ENCODE measurements at places on chromosomes 3 and 15.

DNA sequence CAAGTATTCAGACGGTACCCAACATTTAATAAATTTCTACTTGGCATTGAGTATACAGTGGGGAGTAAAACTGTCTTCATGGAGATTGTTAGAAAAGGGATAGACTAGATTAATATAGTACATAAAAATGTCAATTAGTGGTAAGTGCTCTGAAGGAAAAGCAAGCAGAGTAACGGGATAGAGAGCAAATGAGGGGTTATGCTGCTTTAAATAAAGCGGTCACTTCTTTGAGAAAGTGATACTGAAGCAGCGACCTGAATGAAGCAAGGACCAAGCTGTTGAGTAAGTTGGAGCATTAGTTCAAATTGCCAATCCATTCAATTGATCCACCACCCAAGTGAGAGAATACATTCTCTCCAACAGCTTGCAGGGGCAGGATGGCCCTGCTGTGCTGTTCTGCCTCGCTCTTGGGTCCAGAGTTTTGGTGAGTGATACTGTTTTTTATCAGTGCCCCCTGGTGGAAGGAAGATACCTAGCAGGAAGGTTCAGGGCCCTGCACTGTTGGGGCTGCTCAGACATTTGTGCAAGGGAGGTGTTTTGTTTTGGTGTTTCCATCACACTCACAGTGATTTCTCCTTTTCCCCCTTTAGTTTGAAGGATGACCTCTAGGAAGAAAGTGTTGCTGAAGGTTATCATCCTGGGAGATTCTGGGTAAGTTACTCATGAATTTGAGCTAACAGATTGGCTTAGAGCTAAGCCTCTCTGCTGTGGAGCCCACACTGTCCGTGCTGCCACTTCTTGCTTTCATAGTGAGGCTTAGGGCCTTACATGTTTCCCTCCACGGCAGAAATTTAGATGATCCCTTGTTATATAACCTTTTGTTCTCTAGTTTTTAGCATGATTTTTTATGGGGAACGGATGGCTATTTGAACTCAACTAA is 69.0 kb downstream of the RAB7A start:
- DNase-seq, result peak; percentile 56

GRCh38 chr15:70049701-70050301 is 47.9 kb downstream of the TLE3 start:
- DNase-seq, result no peak

GRCh38 chr3:109328202-109328601 is 9.1 kb downstream of the DPPA4 start:
- DNase-seq, result no peak

GRCh38 chr3:153150991-153151390 is 11.0 kb upstream of the RAP2B start:
- no peak for DNase-seq

GRCh38 chr3:49173792-49174170 is 2.4 kb downstream of the KLHDC8B start:
- no peak for DNase-seq

GRCh38 chr3:169966951-169967915 is 626 bp downstream of the SEC62 start:
- peak; percentile 36 for DNase-seq

DNA sequence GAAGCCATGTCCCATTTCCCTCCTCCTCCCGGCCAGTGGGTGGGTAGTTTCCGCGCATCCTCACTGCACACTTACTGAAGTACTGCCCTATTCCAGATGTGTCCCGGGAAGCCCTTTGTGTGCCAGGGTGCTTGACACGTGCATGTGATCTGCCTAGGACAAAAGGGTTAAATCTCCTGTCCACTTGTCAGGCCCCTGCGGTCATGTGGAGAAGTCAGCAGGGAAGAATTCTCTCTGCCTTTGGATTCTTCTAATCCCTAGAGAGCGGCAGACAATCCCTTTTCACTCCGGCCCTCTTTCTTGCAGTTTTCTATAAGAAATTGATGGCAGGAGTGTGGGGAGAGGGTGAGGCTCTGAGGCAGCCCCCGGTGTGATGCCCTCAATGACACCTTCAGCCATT is 19.8 kb downstream of the ST8SIA2 start:
- no peak for DNase-seq

DNA sequence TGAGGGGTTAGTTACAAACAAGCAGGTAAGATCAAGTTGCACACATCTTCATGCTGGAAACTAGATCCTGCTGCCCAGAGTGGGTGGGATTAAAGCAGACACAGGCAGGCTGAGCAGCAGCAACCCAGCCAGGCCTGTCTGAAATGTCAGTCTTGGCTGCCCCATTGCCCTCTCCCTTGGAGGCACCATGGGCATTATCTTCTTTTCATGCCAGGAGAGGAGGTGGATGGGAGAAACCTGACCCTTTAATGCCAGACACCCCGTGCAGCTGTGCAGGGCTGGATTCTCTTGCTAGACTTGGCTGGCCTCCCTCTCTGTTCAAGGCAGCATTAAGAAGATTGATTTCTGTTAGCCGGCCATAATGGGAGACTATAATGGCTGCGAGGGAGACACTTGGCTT is 23.0 kb upstream of the EPHB1 start:
- no peak for DNase-seq

DNA sequence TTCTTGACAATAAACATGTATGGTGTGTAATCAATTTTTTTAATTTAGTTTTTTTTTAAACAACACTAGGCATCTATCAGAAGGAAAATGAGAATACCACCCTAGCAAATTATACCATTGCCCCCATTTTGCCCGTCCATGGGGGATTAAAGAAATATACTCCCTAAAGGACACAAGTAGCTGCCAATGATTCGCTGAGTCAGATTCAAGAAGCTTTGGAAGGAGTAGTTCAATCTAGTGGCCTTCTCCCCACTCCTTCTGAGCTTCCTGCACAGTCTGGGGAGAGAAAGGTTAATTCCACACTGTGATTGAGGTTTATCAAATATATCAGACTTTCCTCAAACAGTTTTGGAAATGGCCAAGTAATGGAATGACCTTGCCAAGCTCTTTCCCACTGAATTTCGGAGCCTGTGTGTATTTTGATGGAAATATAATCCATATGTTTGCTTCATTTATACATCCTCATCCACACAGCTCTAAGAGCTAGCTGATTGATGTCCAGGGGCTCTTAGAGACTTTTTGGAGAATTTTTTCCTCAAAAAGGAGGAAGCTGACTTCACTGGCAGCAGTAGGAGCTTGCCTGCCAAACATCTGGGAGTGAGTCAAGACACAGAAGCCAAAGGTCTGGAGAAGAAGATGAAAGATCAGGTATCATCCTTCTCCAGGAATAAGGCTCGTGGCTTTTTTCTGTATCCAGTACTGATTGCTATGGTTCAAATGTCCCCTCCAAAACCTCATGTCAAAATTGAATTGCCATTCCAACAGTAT is 478.5 kb upstream of the PROK2 start:
- no peak for DNase-seq

DNA sequence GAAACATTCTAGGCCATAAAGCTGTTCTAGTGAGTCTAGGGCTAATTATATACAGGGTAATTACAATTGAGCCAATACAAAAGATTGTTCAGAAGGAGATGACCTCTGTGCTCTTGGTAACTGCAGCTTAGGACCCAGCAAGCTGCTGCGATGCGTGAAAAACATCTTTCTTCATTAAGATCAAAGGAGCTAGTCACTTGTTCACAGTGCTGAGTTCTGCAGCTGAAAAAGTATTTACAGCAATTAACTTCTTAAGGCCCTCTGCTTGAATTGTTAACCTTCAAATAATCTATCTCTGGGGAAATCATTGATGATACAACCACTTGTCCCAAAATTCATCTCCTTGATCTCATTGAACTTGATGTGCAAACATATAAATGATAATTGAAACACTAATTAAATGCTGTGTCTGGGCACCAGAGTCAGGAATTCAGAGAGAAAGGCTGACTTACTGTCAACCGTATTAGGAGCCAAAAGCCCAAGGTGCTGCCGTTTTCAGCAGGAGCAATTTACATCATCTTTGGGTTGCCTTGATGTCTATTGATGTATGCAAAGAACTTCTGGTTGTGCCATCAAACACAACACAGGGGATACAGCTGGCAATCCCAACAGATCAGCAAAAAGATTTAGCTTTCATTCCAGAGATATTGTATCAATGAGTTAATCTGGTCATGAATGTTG is 213.0 kb downstream of the NECTIN3 start:
- no peak for DNase-seq

Data from stimulated activated CD4-positive, alpha-beta T cell treated with anti-CD3 and anti-CD28 coated beads, Interleukin-2, amount 100 ng/mL, for 24 hours (primary cell).